Activated gamma-delta T cell (primary cell): ENCODE measurements at places on chromosomes 1 and 21.

GRCh38 chr1:60488847-60489246 lies 415.3 kb upstream of the C1orf87 start:
- no peak for DNase-seq

DNA sequence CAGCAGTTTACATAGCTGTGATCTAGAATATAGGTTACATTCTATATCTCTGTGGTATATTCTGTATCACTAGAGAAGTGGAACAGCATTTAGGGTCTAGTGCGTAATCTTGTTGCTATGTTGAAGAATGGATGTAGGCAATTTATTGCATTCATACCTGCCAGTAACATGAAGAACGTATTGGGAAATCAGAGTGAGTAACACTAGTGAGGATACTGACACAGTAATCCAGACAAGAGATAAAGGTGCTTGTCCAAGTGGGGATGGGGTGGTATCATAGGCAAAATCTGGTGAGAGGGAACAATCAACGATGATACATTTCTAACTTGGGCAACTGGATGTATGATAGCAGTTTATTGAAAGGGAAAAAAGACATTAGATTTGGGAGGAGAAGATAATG lies 9.8 kb downstream of the PPP2R5A start:
- DNase-seq, result no peak

DNA sequence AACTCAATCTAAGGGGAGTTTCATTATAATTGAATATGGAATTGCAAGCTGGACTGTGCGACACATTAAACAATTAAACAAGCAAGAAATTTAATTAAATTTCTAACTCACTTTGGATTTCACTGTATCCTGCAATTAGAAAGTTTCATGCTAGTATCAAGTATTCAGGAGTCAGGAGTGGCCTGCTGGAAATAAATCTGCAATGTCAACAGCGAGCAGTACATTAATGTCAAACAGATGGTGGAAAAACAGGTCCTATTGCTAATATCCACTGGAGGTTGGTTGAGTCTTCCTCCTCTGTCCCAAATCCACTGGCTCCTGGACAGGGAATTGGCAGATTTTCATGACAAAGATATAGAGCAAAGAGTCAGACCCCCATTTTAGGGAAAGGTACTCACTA lies 237.1 kb downstream of the VAV3 start:
- DNase-seq, result no peak

GRCh38 chr1:3593334-3593733 lies 18.0 kb downstream of the MEGF6 start:
- DNase-seq, result no peak

DNA sequence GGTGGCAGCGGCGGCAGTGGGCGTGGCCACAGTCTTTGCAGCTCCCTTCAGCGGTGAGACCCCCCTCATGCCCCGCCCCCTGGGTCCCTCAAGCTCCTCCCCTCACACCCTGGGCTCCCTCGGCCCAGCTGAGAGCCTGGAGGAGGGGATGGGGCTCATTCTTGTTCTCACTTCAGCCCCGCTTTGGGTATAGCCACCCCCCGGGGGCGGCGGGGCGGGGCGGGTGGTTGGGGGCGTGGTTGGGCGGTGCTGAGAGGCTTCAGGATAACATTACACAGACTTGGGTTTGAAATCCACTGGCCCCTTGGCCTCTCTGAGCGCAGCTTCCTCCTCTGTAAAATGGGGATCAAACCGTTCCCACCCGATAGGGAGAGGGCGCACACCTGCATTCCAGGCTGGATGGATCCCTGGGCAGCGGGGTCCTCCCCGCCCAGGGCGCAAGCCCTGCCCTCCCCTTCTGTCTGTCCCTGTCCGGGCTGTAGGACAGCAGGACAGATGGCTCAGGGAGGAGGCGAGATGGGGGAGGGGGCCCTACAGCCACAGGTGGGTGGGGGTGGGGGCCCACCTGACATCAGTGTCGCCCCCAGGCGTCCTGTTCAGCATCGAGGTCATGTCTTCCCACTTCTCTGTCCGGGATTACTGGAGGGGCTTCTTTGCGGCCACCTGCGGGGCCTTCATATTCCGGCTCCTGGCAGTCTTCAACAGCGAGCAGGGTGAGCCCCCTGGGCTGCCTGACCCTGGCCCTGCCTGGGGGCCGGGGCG lies 5.1 kb downstream of the CLCNKA start:
- no peak for DNase-seq

- no peak for DNase-seq
These were observed 81.6 kb downstream of the MATN1 start for GRCh38 chr1:30641572-30642353.

DNA sequence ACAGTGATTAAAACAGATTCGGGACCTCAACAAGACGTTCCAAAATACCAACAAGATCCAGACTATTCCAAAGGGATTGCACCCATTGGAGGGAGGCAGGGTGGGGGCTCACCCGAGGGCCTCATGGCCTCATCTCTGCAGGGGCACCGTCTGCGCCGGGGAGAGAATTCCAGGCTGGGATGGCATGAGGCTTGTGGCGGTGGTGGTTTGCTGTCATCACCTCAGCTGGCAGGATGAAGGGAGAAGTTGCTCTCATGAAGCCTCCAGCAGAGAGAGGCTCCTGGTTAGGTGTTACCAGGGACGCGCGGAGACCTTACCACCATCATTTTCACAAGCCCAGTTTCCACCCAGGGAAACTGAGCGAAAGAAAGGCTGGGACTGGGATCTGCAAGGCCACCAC lies 6.7 kb upstream of the PDPN start:
- no peak for DNase-seq

DNA sequence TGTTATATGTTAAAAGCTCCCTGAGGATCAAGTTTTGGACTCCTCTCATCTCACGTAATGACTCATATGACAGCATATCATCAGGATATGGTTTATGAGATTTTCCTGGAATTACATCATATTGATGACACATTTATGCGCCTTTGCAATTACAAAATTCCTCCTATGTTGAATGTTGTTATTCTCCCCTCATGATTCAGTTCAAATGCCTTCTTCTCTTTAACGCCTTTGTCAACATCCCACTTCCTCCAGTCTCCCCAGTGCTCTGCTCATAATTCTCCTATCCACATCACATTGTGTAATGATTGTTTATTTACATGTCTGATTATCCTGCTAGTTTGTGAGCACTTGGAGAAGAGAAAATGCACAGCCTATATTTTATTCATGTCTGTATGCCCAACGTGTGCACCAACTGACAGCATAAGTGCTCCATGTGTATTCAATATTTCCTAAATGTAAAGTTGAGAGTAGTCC lies 80.9 kb upstream of the BACH1 start:
- no peak for DNase-seq

- no peak for DNase-seq
These were observed 31.0 kb downstream of the TRIT1 start for GRCh38 chr1:39852214-39852791.

GRCh38 chr1:100061681-100062080 lies 71.0 kb downstream of the SASS6 start:
- no peak for DNase-seq

DNA sequence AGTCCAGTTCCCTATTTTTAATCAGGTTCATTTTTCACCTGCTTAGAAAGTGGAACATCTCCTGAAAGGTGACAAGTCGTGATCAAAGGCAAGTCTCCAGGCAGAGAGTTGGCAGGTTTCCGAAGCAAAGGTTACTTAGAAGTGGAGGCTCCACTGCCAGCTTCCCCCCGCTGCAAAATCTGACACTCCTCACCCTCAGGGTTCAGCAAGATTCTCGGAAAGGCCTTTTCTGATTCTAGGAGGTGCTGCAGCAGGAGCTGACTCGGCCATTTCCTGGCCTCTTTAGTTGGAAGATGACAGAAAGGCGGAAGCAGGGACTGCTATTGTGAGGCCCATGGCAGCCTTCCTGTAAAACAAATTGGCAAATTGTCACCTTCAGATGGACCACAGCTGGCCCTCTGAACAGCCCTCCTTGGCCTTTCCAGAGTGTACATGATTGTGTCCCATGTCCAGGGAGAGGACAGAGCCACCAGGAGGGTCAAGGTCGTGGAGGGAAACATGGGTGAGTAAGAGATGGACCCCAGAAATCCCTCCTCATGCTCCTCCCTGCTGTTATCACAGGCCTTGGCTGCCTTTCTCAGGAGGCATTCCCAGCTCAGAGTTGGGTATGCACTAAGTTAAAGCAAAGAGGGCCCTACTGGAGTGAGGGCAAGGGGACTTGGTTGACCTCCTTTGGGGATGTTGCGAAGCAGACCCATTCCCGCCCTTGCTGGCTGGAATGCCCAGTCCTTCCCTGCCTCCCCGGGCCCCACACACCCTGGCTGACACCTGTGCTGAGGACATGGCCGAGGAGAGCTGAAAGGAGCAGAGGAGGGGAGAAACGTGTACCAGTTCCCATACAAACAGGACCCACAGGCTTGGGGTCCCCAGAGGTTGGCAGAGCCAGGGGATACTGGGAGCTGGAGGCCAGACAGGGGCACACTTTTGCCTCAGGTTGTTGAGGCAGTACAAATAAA lies 115.5 kb upstream of the IRF2BP2 start:
- no peak for DNase-seq

DNA sequence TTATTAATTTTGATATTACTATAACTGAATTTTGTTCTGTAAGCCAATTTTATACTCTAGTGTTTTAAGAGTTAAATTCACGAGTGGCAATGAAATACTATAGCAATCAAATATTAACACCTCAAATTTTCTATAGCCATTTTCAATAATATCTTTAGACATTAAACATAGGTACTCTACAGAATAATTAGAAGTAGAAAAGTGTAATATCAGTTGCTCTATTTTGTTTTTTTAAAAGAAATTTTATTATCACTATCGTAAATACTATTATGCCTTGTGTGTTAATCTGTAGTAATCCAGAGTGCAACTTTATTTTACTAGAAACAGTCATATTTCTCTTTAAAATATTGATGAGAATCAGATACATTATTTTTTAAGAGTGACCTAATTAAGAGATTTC lies 691.2 kb downstream of the USP25 start:
- no peak for DNase-seq

- no peak for DNase-seq
These were observed 132.2 kb upstream of the FOXD3 start for GRCh38 chr1:63190171-63190570.

DNA sequence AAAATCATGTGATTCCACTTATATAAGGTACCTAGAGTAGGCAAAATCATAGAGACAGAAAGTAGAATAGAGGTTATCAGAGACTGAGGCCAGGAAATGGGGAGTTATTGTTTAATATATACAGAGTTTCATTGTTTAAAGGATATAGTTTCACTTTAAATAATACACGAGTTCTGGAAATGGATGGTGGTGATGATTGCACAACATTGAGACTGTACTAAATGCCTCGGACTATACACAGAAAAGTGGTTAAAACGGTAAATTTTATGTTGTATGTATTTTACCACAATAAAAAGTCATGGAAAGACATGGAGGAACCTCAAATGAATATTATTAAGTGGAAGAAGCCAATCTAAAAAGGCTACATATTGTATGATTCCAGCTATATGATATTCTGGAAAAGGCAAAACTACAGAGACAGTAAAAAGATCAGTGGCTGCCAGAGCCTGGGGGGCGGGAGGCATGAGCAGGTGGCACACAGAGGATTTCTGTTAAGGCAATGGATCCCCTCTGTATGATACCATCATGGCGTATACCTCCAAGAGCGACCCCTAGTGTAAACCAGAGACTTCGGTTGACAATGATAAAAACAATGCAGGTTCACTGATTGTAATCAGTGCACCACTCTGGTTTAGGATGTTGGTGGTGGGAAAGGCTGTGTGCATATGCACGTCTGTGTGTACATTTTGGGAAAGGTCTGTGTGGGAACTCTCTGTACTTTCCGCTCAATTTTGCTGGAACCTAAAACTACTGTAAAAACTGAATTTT lies 7.5 kb downstream of the C1orf198 start:
- no peak for DNase-seq

DNA sequence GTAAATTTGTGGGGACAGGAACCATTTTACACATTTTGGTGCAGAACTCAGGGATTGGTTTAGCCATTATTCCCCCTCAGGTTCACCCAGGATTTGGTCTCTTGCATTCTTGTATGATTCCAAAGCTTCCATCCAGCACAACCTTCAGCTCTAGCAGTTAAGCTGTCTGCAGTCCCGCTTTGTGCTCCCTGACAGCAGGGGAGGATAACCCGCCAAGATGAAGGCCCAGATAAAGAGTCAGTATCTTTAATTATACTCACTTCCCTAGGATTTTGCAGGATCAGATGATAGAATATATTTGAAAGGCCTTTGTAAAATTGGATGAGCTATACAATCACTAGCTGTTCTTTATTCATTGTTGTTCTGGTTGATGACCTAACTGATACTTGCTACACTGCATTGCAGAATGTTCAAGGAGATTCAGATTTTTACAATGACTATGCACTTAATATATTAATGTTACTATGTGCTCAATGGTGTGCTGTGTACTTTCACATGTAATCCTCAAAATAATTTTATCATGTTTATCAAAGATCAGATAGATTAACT lies 49.8 kb downstream of the SLC16A1 start:
- DNase-seq, result no peak

DNA sequence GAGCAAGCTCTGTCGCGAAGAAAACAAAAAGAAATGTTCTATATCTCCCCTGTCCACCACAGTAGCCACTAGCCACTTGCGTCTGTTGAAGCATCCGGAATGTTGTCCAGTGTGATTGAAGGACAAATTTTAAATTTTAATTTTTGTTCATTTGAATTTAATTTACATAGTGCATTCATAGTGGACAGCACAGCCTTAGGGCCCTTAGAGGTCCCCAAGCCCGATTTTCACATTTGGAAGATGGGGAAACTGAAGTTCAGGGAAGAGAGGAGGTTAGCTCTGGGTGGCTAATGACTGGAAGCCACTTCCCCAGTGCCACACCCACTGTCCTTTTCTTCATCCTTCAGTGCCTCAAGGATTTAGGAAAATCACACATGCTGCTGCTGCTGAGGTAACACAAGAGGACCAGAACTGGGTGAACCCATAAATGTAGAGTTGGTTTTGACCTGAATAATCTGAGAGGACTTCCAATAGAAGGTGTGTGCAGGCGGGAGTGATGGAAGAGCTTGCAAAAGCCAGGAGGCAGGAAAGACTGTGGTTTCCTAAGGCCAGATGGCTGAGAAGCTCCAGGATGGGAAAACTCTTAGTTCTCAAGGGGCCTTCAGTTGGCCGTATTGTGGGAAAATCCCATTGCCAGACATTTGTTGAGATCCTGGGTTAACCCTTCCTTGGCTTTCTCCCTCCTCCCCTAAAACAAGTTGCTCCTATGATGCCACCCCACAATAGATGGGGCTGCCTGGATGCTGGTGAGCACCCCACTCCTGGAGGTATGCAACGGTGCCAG lies 49.5 kb downstream of the TRIM11 start:
- DNase-seq, result no peak

DNA sequence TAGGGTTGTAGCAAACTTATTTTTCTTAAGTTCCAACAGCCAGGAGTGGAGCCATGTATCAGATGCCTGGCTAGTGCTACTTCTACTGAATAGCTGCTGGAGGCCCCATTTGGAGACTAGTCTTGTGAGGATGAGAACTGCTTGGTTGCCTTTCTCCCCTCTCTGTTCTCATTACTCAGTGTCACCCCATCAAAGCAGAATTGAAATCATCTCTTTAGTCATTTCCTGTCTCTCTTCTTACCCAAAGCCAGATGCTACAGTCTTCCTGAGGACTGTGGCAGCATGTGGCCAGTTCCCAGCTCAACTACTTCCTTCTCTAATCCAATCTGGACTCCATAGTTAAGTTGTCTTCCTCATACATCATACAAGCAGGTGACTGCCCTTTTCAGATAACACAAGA lies 197.5 kb downstream of the BRINP2 start:
- DNase-seq, result no peak
